ENCODE measurements at places on chromosomes 1 and 21.

DNA sequence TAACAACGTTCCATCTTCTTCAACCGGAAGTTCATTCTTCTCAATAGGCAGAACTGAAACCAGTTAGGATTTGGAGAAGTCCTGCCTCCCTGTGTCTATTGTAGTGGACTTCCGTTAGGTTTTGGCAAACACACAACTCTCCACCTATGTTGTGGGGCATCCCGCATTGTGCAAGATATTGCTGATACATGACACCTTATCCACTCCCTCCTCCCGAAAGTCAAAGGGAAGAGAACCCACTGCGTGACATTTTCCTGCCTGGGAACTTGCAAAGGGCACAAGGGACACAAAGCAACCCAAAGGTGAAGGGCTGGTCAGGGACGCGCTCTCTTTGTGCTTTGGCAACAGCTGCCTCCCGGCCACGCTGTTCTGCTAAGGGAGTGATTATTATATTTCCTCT lies 164.8 kb downstream of the TPR start:
- DNase-seq, result no peak

DNA sequence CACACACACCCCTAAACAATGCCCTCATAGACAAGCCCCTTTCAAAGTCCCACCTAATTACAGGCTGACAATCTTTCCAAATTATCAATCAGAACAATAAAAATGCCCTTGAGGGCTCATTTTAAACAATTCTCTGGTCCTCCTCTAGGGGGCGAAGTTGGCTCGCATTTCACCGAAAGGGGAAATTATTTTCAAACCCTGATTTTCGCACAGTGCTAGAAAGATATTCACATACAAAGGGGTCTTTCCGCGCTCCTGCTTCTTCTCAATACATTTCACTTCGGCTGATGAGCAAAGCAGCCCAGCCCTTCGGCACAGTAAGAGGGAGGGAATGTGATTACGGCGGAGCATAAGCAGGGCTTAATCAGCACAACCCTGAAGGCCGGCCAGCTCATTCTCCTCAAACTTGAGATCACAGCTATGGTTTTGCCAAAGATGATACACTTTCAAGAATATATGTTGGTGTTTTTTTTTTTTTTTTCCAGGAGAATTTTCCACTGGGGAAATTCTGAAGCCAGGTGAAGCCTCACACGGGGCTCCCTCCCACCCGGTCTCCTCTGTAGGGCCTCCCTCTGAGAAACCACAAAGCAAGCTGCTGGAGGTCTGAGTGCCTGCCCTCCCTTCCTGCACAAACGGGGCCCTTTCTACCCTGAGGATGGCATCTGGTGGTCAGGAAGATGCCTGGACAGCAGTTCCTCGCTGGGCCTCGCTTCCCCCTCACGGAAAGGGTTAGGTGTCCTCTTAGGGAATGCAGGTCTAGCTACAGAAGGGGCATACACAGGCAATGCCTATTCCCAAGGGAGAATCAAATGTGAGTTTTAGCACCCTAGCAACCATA lies 66.9 kb downstream of the GNG12 start:
- DNase-seq, result peak; percentile 96

GRCh38 chr1:237281481-237281880 lies 239.5 kb downstream of the RYR2 start:
- DNase-seq, result no peak

DNA sequence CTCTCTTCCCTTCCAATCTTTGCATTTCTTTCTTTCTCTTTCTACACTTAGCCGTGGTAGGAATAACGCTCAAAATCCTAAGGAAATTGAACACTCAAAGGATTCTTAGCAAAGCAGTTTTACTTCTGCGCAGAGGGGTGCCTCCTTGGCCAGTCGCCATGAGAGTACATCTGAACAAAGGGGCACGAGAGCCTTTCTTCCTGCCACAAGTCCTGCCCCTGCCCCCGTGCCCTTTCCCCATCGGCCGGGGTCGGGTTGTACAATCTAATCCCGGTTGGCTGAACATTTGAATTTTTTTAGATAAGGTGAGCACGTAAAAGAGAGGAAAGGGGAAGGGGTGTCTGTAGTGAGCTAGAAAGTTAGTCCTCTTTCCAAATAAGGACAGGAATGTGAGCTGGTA lies 28.6 kb upstream of the COL6A1 start:
- no peak for DNase-seq

DNA sequence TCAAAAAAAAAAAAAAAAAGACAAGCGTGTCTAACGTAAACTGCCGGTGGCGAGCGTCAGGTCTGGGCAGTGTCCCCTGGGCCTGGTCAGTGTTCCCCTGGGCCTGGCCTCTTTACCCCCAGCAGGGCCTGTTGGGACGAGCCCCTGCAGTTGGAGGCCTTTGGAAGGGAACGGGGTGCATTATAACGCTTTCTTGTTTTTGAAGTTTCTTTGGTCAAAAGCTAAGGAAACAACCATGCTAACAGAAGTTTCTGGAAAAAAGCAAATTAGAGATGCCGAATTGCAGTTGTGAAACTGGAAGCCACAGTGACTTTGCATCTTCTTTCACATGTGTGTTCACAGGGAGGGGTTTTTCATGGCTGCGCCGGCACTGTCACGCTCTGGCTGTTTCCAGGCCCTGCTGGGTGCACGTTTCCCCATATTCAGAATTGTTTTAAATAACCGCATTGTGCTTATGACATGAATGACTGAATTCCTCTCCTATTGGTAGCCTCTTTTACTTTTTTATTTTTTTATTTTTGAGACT lies 16.0 kb downstream of the RRP1 start:
- DNase-seq, result no peak

- peak; percentile 97 for DNase-seq
Observed at GRCh38 chr1:171141688-171142415, 43.2 kb upstream of the FMO2 start.

GRCh38 chr1:56070601-56071000 lies 508.8 kb downstream of the PLPP3 start:
- DNase-seq, result peak; percentile 78

GRCh38 chr1:157439302-157439954 lies 112.9 kb downstream of the FCRL5 start:
- no peak for DNase-seq

- DNase-seq, result no peak
Observed at GRCh38 chr1:183882335-183883167, 77.6 kb downstream of the RGL1 start.

- DNase-seq, result no peak
Observed at GRCh38 chr1:198756470-198756869, 117.6 kb downstream of the PTPRC start.

GRCh38 chr1:33049371-33049770 lies 12.7 kb upstream of the AK2 start:
- DNase-seq, result no peak

GRCh38 chr1:61808968-61809367 lies 66.7 kb downstream of the PATJ start:
- peak; percentile 7 for DNase-seq

GRCh38 chr1:28114844-28115243 lies 26.4 kb upstream of the EYA3 start:
- DNase-seq, result no peak

DNA sequence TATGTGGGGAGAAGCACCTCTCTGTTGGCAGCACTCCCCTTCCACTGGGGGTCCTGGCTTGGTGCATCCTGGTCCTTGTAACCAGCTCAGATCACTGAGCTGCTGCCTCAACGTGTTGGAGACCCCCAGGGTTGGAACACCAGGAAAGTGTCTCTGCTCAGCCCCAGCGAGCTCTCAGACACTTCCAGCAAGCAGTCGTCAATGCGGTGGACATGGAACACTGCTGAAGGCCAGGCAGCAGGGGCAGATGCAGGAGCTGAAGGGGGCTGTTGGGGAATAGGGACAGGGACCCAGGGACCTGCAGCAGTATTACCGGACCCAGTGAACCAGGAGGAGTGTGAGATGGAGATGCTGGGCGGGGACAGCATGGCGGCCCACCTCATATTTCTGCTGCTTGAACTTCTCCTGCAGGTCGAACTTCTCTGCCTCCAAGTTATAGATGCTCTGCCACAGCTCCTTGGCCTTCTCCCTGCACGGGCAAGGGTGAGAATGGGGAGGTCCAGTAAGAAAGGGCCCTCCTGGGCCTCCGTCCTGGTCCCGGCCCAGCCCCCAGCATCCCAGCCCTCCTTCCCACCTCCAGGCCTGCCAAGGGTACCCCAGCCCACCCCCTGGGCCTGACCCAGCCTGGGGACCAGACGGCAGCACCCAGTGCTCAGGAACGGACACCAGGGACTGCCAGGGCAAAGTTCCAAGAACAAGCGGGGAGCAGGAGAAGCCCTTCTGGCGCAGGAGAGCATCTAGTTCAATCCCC lies 16.4 kb downstream of the TNNT2 start:
- DNase-seq, result no peak

- no peak for DNase-seq
Observed at GRCh38 chr1:78047106-78047505, 1.3 kb downstream of the GIPC2 start.

GRCh38 chr1:210291786-210292230 lies 36.9 kb upstream of the HHAT start:
- peak; percentile 91 for DNase-seq

DNA sequence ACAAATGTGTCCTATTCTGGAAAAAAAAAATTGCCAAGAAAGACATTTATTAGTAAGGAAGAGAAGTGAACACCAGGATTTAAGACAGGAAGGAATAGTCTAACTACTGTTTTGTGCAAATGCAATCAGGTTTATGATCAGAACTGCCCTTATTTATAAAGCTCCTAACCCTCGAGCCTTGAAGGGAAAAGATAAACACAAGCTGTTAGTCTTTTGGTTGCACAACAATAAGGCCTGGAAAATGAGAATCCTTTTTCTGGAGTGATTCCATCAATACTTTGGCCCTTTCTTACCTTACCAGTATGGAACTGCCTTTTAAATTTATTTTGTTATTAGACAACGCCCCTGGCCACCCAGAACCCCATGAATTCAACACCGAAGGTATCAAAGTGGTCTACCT lies 52.9 kb downstream of the SNRPE start:
- DNase-seq, result peak; percentile 40

- DNase-seq, result no peak
Observed at GRCh38 chr1:23977187-23977853, 2.8 kb downstream of the SRSF10 start.

DNA sequence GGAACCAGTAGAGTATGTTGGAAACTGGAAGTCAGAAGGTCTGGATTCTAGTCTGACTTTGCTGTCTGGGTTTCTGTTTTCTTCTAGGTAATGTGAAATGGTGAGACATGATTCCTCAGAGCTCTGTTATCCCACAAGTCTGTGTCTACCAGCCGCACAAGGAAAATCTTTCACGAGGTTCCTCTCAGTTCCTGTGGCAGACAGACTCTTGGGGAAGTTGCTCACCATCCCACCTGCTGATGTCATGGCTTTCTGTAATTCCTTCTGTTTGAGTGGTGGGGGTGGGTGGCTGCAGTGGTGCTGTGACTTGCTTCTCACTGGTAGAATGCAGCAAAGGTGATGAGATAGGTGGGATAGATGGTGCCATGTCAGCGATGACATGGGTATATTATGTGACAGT lies 17.1 kb upstream of the SCMH1 start:
- DNase-seq, result no peak

GRCh38 chr1:218408135-218408534 lies 63.0 kb downstream of the TGFB2 start:
- no peak for DNase-seq

DNA sequence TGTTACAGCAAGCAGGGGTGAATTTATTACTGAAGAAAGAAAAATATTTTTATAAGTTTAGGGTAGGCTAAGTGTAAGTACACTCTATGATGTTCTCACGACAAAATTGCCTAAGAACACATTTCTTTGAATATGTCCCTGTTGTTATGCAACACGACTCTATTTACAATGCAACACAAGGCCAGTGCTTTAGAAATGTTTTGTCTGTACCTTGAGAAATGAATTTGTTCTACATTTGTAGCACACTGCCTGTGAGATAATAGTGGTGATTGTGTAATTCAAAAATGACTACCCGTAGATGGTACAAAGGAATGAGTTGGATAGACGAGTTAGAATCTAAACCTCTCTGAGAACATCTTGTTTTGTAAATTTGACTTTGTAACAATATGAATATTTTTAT lies 63.7 kb upstream of the IGSF5 start:
- DNase-seq, result no peak

- no peak for DNase-seq
Observed at GRCh38 chr1:91730801-91731732, 154.9 kb downstream of the TGFBR3 start.

DNA sequence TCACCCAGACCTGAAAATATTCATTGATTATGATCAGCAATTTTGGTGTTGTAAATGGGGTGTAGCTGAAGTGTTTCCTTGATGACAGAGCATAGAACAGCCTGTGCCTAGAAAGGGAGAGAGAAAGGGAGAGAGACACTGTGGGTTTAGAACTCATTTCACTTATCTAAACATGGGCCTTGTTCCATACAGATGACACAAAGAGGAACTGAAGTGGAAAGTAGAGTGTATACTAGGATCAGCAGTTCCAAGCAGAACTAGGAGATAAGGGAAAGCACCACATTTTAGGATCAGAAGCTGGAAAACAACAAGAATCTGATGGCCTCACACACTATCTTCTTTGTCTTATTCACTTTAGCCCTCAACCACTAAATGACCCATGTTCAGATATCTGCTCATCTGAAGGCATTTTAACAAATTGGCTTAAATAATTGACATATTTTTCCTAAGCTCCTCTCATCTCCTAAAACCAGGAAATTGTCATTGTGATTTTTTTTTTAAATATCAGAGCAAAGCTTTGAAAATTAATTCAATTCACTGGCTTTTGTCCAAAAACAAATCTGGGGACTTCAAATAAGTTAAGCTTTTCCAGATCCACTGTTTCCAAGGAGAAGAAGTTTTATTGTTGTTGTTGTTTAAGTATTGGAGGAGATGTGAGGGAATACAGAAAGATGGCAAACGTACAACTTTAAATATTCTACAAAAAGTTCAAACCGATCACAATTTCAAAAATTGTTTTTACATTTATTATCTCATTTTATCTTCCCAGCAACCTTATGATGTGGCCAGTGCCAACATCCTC lies 103.8 kb downstream of the LYPLAL1 start:
- no peak for DNase-seq

- DNase-seq, result no peak
Observed at GRCh38 chr1:202565890-202566602, 144.2 kb downstream of the SYT2 start.

- peak; percentile 52 for DNase-seq
Observed at GRCh38 chr1:107057197-107058133, 991 bp downstream of the PRMT6 start.

DNA sequence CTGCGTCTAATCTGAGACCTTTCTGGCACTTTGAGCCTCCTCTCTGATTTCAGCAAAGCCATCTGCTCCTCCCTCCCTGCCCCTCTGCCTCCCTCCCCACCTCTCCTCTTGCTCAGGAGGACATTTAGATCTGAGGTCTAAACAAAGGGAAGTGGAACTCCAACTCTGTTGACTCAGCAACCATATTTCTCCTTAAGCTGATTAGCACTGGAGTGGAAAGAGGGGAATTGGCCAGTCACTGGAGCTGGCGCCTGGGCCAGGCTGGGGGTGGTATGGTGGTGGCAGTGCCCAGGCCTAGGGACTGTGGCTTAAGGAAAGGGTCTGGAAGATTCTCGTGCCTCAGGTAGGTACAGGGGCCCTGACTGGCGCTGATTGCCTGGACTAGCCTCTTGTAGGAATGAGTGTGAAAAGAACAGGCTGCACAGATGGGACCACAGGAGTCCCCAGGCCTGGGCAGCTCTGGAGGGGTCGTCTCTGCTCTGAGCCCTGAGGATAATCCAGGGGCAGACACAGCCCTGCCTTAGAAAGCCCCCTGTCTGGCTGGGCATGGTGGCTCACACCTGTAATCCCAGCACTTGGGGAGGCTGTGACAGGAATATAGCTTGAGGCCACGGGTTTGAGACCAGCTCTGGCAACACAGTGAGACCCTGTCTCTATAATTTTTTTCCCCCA lies 11.9 kb downstream of the SH2D2A start:
- DNase-seq, result no peak

All from foreskin fibroblast (primary cell).